ENCODE measurements at places on chromosomes 4 and X. TPM values are rescaled to one million over a fixed set of nuclear protein-coding genes. Genes with fewer than 3 reads are reported as not detected.

Gene ATRX
- 78.2 TPM for total RNA-seq

Gene BANK1
- total RNA-seq, result 1.7 TPM

Gene PHEX
- total RNA-seq, result 0.24 TPM

Gene ARMCX4
- total RNA-seq, result 7.5 TPM

Gene XG
- total RNA-seq, result 8.0 TPM

Gene VCX3A
- total RNA-seq, result not detected

Gene NLRP2B
- total RNA-seq, result not detected

Gene HTN3
- not detected for total RNA-seq

Gene PDCL2
- total RNA-seq, result not detected

Gene CLTRN
- not detected for total RNA-seq

Gene RASL11B
- 1.3 TPM for total RNA-seq

Gene NBDY
- total RNA-seq, result 8.6 TPM

Gene MAGEB5
- not detected for total RNA-seq

Gene PLP1
- 1.9 TPM for total RNA-seq

Gene GPR50
- not detected for total RNA-seq

Gene BGN
- total RNA-seq, result 39.8 TPM

Gene GPRIN3
- 0.49 TPM for total RNA-seq

Gene RNF212
- 3.4 TPM for total RNA-seq

Gene SPANXA1
- total RNA-seq, result not detected

Gene SSX4
- total RNA-seq, result not detected

Gene PCDH7
- 18.7 TPM for total RNA-seq

Gene BMP3
- 0.16 TPM for total RNA-seq

Gene F8A2
- not detected for total RNA-seq

All from hair follicle dermal papilla cell (primary cell).